Cardiac septum (tissue), 1 donor: ENCODE measurements at places on chromosomes 11 and 22.

DNA sequence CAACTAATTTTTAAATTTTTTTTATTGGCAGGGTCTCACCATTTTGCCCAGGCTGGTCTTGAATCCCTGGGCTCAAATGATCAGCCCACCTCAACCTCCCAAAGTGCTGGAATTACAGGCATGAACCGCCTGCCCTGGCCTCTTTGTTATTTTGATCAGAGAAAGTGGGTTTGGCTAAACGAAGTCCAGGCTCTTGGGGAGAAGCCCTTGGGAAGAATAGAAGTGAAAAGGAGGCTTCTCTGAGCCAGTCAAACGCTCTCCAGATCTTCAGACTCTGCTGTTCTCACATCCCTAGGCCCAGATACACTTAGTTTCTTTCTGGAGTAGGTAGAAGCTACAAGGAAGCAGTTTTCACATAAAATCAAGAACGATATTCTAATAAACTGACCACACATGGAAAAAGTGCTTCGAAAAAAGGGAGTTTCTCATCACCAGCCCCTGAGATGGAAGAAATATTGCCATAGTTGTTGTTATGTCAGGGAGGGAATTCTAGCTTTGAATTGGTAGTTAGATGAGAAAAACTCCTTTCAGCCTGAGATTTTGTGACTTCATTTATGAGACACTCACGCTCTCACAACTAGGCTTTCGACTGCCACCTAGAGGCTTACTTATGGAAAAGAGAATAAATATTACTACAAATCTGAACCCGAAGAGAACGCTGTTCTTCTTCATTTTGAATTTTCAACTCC, 41.7 kb upstream of the AQP11 start:
- DNase-seq, result no peak

- no peak for DNase-seq
Observed at GRCh38 chr11:63042596-63042995, 27.0 kb upstream of the SLC22A8 start.

GRCh38 chr11:38582151-38582550, 1984.1 kb upstream of the RAG2 start:
- DNase-seq, result no peak

GRCh38 chr11:18769802-18770456, 21.7 kb downstream of the PTPN5 start:
- DNase-seq, result no peak
